ENCODE measurements at places on chromosomes 12 and 14.
A peak's percentile ranks its signal among the peaks of the same experiment; 100 is the strongest.

DNA sequence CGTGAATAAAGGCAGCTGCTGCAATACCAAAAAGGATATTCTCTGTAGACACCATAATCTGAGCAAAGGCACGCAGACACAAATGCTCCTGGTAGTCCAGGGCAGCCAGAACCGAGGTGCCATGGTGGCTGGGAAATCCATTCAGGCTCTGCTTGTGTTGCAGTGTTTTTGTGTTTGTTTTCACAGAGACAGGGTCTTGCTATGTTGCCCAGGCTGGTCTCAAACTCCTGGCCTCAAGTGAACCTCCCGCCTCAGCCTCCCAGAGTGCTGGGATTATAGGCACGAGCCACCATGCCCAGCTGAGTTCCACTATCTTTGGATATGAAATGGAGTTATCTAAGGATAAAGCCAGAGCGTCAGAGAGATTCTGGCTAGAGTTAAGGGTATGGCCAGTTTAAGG, 39.8 kb downstream of the DCAF4 start:
- no peak for DNase-seq

- no peak for DNase-seq
These were observed 32.7 kb downstream of the FOS start for GRCh38 chr14:75311356-75311755.

- DNase-seq: peak; percentile 72
These were observed 5.4 kb upstream of the RALGAPA1 start for GRCh38 chr14:35814371-35815005.

DNA sequence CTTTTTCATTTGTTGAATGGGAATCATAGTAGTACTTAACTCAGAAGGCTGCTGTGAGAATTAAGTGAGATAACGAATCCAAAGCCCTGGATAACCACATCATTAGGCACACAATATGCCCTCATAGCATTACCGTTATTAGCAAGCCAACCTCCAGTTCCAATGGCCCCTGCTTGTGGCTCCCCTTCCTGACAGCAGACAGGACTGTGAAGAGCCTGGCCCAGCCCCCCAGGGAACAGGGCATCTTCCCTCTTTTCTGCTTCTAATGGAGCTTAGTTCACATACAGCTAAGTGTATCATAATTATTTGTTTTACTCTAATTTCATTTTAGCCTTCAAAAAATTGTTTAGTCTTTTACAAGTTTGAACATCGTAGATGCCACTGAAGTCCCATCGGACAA, 39.7 kb downstream of the DHRS2 start:
- DNase-seq: no peak

- no peak for DNase-seq
These were observed 1.2 kb upstream of the SH2B3 start for GRCh38 chr12:111404362-111405148.

- DNase-seq: no peak
These were observed 60.4 kb upstream of the IFNG-AS1 start for GRCh38 chr12:67928621-67929383.

DNA sequence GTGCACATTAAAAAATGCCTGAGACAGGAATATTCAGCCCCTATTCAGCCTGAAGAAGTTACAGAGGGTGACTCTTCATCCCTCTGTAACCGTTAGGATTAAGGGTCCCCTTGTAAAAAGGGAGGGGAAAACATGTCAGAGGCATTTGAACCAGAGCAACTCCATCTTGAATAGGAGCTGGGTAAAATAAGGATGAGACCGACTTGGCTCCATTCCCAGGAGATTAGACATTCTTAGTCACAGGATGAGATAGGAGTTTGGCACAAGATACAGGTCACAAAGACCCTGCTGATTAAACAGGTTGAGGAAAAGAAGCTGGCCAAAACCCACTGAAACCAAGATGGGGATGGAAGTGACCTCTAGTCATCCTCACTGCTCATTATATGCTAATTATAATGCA, 19.9 kb upstream of the MDM1 start:
- DNase-seq: no peak

Data from T follicular helper cell (primary cell).